Stimulated activated CD4-positive, alpha-beta T cell treated with anti-CD3 and anti-CD28 coated beads, TNF-alpha, amount 100 ng/mL, for 48 hours (primary cell): ENCODE measurements at places on chromosomes 16 and 17.

GRCh38 chr17:81083125-81083765 lies 48.3 kb downstream of the BAIAP2 start:
- DNase-seq: no peak

DNA sequence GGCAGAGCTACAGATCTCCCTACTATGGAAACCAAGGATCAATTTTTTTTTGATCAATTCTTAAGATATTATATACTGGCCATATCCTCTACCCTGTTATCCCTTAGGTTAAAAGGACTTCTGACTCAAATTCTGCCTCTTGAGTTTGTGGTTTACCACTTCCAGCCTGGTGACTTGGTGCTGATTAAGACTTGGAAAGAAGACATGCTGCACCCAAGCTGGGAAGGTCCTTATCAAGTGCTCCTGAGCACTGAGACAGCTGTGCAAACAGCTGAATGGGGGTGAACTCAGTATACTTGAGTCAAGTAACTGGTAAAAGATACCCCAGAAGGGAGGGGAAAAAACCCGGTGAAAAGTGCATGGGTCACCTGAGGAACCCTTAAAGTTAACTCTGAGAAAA lies 20.5 kb upstream of the SPACA3 start:
- DNase-seq: peak; percentile 18

DNA sequence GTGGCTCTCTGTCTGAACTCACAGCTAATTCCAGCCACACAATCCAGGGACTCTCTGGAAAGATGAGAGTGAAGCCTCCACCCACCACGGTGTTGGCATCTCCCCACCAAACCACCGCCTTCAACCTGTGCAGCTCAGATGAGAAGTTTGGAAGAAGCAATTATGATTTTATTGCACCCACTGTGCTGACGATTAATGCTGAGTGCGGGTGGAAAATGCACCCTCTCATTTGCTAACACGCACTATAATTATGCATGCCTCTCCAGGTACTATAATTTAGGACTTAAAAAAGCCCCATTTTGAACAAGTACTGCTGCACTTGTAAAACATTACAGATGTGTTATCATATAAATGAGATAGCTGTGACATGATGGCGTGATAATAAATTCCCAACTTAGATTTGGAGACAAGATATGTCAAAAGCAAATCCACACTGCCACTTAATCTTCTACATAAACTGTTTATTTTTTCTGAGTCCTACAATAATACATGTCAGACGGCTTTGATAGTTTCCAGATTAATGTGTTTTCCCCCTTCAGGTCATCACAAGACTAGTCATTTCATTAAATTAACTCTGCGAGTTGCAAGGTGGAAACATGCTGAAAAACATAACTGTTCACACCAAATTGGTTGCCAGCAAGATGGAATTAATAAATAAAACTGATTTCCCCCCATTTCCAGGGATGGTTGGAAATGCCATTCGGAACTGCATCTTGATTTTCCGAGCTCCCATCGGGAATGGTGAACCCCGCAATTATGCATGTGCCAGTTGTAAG lies 466.5 kb upstream of the MAF start:
- DNase-seq: no peak

- no peak for DNase-seq
Measured at GRCh38 chr17:66138120-66138519, 53.8 kb downstream of the CEP112 start.

DNA sequence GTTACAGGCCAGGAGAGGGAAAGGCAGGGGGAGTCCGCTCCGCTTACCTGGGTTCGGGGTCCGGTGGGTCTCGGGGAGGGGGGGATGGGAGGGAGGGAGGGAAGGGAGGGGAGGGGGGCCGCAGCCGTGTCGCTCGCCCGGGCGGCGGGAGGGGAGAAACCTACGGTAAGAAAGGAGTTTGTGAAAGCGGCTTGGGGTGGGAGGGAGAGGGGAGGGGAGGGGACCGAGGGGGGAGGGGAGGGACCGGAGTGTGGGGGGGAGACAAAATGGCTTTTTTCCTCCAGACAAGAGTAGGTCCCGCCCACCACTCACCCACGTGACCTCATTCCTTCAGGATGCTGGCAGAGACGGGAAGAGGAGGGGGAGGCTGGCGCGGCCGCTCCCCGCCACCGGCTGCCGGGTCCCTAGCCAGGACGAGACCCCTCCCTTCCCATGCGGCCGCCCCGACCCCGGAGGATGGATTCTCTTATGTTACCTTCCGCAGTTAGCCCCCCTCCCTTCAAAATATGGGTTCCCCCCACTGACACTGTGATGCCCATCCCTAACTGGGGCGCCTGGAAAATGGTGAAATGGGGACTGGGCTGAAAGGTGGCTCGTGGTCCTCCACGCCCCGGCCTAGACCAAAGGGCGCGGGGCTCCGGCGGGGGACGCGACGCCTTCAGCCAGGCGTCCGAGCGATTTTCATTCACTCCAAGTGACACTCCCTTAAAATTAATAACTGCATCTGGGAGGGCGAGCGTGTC lies at the start of gene PCGF2:
Gene PCGF2 (minus strand): TSS at position 188 of the 743 bp plus-strand sequence. CDS start 7,934 bp downstream, outside the sequence.
- DNase-seq: no peak

DNA sequence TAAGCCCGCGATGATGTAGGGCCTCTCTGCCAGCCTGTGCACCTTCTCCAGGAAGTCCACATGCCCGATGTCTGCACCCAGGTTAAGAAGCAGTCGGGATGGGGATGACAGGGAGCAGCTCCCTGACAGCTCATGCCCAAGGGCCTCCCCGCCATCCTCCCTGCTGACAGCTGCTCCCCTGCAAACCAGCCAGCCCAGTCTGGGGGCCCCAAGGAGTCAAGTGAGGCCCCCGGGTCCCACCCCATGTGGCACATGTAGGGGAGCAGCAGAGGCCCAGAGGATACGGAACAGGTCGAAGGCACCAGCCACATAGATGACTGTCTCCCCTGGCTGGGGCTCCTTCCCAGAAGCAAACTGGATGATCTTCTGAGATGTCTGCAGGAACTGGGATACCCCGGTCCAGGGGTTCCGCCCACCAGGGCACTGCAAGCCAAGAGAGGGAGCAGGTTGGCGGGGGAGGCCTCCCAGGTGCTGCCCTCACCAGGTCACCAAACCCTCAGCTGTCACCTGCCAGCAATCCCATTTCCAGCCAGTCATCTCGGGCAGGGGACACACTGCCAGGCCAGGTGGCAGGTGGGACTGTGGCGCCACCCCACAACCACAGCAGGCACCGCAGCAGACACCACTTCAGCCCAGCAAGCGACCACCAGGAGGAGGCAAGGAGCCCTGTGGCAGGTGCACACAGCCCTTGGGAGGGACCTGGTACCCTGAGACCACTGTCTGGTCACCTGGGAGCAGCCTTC lies 4.6 kb downstream of the PCYT2 start:
- DNase-seq: no peak

DNA sequence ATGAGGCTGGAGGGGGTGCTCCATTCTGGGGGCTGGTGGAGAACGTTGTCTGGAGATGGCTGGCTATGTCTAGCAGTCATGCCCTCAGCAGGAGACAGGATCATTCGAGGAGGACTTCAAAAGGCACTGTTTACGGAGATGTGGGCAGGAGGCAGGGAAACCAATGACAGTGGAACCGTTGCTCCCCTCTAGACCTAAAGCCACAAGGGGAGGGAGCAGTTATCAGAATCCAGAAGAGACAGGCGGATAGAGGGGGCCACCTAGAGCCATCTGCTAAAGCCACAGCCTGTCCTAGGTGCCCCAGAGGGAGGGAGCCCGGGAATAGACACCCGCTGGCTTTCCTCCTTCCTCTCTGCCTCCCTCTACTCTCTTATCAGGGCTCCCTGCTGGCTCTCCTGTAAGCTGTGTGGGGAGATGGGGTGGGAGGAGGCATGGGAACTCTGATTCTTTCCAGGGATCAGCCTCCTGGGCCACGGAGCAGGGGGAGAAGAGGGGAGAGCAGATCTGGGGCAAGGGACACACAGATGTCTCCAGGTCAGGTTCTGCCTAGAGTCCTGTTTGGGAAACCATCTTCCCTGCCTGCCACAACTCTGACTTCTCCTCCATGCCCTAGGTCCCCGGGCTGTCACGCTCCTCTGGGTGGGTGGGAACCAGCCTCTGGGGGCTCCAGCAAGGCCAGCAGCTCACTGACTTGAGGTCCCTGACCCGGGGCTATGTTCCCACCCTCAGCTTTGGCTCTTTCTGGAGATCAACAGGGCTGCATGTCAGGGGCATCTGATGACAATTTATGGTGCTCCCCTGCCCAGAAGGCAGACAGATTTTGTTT lies 42.3 kb downstream of the IRX3 start:
- no peak for DNase-seq

DNA sequence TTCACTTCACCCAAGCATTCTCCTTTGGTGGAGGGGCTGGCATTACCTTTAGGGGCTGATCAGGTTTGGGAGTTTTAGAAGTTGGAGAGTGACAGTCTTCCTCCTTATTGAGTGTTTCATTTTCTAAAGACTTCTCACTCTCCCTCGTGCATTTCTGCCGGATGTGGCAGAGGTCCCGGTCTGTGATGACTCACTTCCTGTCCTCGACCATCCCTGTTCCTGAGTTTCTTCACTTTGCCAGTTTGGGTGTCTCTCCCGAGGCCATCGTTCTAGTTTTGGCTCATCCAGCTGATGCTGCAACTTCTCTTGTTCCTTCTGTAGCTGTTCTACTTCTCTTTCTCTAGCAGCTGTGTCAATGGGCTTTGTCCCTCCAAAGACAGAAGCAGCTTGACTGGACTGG lies 104.3 kb downstream of the PHKB start:
- no peak for DNase-seq

- DNase-seq: peak; percentile 77
Measured at GRCh38 chr17:49407981-49408501, 6.6 kb downstream of the PHB1 start.

DNA sequence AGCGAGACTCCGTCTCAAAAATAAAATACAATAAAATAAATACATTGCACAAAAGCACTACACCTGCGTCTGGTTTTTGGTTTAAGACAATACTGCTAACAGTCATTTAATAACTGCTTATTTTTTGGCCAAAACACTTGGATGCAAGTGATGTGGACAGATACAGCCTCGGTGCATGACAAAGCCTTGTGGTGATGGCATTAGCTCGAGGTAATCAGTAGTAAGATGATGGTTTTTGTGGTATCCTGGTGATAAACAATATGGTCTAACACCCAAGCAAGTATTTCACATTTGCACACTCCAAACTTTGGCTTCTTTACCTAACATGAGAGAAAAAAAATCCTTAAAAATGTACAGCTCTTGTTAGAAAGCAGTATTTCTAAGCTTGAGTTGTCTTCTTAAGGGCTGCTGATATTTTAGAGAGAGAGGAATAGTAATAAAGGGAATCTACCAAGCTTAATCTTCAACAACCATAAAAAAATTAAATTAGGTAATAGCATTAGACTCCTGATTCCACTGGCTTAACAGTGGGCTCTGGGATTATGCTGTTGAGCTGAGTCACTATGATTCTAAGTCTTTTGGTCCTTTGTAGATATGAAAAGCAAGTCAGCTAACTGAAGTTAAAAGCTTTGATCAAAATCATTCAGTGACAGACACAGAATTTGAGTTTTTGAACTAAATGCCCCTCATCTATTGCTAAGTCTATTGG lies 111.1 kb downstream of the VPS53 start:
- DNase-seq: no peak

DNA sequence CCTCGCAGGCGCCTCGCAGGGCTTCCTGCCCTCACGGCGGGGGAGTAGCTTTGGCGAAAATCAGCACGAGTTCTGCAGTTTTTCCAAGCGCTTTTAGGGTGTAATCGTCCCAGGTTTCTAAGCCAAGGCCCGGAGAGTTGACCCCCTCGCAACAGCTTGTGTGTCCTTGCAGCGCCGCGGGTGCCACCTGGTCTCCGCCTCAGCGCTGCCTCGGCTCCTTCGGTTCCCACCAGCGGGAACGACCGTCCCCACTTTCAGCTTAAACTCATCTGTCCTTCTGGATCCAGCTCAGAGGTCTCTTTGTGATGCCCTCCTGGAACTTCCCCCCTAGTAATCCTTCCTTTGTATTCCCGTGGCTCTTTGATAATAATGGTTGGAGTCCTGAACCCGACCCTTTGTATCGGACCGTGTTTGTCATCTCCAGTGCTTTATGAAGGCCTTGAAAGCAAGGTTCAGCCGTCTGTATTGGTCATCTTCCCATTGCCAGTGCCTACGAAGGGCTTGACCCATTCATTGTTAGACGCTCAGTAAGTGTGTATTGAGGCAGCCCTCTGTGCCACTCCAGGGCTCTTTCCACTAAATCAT lies 858 bp upstream of the SMARCE1 start:
- DNase-seq: no peak

- peak; percentile 29 for DNase-seq
Measured at GRCh38 chr17:64306850-64307463, 43.9 kb upstream of the TEX2 start.

- DNase-seq: no peak
Measured at GRCh38 chr16:7976563-7976962, 613.7 kb downstream of the TMEM114 start.

DNA sequence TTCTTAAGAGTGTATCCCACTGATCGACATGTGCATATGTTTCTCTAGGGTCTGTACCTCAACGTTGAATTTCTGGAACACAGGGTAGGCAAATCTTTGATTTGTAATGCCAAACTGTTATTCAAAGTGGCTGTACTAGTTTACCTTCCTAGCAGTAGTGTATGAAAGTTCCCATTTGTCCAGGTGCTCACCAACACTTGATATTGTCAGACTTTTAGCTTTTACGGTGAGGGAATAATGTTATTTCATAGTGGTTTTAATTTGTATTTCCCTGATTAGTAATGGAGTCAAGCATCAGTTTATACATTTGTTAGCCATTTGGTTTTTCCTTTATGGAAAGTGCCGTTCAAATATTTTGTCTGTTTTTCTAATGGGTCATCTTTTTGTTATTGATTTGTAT lies 20.3 kb downstream of the GSDMB start:
- DNase-seq: no peak

- no peak for DNase-seq
Measured at GRCh38 chr16:3071655-3072054, 6.2 kb downstream of the IL32 start.

DNA sequence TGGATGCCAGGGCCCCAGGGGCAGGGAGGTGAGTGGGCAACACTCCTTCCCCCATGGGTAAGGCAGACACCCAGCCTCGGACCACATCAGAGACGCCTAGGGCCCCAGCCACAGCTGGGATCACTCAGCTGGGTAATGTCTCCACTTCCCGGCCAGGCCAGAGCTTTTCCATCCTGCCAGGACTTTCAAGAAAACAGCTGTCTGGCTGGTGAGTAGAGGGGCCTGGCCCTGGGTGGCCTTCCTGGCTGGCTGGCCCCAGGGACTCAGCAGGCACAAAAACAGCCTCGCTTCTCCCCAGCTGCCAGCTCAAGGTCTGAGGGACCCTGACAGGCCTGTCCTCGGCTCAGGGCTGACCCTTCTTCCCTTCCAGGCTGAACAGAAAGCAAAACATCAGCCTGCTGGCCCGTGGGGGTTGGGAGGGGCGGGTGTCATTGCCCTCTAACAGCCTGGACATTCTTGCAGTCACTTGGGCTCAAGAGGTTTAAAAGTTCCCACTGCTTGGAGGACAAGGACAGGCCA lies 45.3 kb upstream of the JPH3 start:
- no peak for DNase-seq

DNA sequence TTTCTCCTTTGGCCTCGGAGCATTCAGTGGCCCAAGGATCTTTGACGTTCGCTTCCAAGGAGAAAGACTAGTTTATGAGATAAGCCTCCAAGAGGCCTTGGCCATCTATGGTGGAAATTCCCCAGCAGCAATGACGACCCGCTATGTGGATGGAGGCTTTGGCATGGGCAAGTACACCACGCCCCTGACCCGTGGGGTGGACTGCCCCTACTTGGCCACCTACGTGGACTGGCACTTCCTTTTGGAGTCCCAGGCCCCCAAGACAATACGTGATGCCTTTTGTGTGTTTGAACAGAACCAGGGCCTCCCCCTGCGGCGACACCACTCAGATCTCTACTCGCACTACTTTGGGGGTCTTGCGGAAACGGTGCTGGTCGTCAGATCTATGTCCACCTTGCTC lies 1.4 kb downstream of the AOC3 start:
- no peak for DNase-seq

- no peak for DNase-seq
Measured at GRCh38 chr17:33112763-33113162, 121.1 kb downstream of the SPACA3 start.
